ENCODE measurements at places on chromosomes 2 and 18.

DNA sequence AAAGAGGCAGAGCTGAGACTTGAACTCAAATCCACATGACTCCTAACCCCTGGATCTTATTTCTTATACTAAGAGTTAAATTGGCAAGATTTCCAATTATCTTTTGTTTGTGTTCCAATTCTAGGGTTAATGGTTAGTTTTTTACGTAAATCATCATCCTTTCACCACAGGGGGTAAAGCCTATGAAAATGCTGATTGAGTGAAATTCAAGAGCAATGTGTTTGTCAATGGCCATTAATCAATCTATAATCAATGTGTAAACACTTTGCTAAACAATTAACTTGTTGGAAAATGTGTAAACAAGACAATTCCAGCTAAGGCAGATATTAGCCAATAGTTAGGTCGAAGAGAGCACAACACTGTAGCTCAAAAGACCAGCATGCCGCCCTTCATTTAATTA lies 376.5 kb upstream of the ACVR2A start:
- no peak for DNase-seq

DNA sequence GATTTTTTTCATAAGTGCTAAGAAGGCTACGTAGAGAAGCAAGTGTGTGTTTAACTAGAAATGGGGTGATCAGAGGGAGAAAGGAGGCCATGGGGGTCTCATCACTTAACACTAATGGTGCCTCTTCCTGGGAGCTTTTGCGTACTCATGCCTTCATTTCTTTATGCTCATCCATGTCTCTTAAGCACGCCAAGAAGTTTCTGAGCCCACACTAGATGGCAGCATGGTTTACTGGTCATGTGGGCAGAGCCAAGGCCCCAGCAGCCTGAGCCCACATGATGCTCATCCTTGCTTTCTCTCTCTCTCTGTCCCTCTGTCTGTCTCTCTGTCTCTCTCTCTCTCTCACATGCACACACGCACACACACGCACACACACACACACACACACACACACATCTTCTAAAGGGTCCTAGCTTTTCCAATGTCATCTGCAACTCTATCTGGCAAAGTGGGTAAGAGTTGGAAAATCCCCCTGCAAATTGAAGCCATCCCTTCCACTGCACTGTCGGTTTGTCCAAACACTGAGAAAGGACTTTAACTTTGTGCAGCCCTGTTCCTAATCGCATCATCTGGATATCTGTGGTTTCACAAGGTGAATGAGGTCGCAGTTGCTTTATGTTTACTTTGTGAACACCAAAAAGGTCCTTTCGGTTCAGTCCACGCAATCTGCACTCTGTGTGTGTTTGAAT lies 137.1 kb upstream of the CCDC68 start:
- no peak for DNase-seq

DNA sequence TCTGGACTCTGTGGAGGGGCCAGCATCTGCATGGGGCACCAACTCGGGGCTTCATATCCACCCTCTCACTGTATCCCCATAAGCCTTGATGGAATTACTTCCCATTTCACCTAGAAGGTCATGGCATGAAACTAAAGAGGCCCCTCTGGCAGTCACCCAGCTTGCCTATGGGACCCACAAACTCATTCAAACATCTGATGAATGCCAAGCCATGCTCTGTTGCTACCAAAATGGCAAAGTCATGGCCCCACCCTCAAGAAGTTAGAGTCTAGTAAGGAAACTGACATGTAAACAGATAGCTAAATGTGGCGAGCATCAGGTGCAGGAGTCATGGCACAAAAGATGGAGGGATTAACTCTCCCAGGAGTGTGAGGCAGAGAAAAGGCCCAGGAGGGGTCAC lies 14.5 kb downstream of the CYB5A start:
- no peak for DNase-seq

DNA sequence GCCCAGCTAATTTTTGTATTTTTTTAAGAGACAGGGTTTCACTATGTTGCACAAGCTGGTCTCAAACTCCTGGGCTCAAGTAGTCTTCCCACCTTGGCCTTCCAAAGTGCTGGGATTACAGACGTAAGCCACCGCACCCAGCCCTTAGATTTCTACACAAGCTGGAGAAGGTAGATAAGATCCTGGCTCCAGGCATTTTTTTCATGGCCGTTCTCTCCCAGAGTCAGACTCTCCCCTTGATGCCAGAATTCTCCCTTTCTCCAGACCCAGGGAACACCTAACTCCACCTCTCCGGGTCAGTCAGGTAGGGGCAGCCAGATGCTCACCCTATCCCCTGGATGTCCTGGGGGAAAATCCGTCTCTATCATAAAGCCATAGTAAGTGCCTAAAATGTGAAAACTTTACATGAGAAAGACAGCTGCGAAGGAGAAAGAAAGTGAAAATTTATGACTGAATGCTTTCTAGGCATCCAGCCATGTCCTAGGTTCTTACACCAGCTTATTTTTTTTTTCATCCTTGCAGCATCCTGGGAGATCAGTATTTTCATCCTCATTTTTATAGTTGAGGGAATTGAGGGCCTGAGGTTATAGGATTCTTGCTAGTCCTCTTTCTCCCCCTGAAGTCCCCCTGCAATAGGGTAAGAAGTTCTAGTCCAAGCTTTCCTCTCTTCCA lies 16.3 kb downstream of the SIX3 start:
- DNase-seq: no peak

- no peak for DNase-seq
Measured at GRCh38 chr18:48530399-48531081, 8.3 kb upstream of the CTIF start.

DNA sequence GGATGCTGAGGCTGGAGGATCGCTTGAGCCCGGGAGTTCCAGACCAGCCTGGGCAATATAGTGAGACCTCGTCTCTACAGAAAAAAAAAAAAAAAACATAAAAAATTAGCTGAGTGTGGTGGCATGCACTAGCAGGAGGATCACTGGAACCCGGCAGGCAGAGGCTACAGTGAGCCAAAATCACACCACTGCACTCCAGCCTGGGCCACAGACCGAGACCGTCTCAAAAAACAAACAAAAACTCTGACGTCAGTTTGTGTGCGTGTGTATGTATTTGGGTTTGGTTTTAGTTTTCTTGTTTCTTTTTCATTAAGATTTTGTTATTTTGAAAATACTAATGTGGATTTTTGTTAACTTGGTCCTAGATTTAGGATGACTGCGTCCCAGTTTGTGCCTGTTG lies 19.0 kb downstream of the CEP68 start:
- no peak for DNase-seq

DNA sequence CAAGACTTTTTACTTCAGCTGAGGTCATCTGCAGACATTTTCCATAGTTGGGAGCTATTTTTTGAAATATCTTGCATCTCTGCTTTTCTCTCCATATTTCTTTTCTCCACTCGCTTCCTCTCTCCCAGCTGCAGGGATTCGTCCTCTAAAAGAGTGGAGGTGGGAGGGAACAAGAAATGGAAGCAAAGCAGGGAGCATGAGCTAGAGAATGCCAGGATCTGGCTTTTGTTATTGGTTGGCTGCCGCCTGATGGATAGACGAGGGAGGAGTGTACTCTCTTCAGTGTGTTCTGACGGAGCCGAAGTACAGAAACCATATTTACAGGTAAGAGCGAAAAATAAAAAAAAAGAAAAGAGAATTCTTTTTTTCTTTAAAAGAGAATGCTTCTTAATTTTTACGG lies at the start of gene CSRNP3:
Gene CSRNP3, plus strand, starts transcription at position 282 of the 400 bp plus-strand sequence. CDS start 125,368 bp downstream, outside the sequence.
- no peak for DNase-seq

DNA sequence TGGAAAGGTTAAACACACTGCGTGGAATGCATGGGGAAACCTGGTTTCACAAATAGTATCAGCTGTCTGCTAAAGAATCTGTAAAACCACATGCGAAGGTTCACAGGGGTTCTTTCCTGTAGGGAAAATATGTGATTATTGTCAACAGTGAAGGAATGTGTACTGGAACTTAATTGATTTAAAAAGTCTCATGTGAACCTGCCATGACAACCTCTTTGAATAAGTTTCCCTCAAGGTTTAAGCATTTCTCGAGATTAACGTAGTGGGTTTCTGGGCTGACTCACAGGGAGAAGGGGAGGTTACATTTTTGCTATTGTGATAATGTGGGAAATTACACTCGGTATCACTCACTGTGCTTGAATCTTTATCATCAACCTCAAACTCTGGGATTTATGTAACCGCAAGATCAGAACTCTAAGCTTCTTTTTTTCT lies 28.2 kb upstream of the IL1R1 start:
- DNase-seq: no peak

- DNase-seq: no peak
Measured at GRCh38 chr2:101328474-101329007, 20.0 kb upstream of the RNF149 start.

GRCh38 chr18:78321402-78321801 lies 658.2 kb upstream of the SALL3 start:
- DNase-seq: no peak

GRCh38 chr2:68767031-68767961 lies 32.7 kb downstream of the ARHGAP25 start:
- no peak for DNase-seq

GRCh38 chr18:27022477-27022876 lies 157.0 kb upstream of the AQP4 start:
- DNase-seq: no peak

DNA sequence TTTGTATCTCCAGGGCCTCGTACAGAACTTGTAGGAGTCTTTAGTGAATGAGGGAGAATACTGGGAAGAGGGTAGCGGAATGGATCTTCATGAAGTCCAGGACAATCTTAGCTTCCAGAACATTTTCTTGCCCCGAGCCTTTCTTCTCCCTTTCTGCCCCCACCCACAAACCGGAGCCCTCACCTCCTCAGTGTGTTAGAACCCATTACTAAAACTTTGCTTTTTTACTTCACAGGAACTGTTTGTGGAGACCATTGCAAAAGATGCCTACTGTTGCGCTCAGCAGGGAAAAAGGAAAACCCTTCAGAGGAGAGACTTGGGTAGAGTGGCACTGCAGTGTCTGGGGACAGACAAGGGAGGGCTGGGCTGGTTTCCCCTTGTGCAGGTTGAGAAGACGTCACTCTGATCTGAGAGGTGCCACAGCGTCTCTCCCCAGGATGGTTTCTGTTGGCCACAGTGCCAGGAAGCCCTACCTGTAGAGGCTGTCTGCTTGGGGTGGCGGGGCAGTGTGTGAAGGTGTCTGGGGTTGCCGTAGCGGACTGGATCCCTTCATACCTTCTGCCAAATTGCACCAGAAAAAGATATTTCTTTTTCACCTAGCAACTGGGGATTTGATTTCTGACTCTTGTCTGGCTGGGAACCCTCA lies 786 bp downstream of the POLE4 start:
- DNase-seq: no peak
